ENCODE measurements at places on chromosomes 2 and 18. TPM values are rescaled to one million over a fixed set of nuclear protein-coding genes. Genes with fewer than 3 reads are reported as not detected.

DNA sequence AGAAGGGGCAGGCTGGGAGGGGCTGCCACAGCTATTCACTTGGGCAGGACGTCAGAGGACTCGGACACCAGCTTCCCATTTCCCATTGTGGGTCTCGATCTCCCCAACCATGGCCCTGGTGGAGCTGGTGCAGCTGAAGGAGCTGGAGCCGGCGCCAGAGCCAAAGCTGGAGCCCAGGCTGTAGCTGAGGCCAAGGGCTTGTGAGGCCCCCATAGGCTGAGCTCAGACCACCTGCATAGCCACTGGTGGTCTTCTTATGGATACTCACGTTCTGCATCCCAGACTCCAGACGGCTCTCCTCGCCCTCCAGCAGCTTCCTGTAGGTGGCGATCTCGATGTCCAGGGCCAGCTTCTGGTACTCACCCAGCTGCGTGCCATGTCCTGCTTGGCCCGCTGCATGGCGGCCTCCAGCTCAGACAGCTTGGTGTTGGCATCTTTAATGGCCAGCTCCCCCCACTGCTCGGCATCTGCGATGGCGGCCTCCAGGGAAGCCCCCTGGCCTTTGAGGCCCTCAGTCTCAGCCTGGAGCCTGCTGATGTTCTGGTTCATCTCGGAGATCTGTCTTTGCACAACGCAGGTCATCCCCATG lies 6.0 kb upstream of the CDK5R2 start:
- no peak for DNase-seq

- DNase-seq, result no peak
These were observed 677.0 kb upstream of the FANCL start for GRCh38 chr2:58918141-58918540.

DNA sequence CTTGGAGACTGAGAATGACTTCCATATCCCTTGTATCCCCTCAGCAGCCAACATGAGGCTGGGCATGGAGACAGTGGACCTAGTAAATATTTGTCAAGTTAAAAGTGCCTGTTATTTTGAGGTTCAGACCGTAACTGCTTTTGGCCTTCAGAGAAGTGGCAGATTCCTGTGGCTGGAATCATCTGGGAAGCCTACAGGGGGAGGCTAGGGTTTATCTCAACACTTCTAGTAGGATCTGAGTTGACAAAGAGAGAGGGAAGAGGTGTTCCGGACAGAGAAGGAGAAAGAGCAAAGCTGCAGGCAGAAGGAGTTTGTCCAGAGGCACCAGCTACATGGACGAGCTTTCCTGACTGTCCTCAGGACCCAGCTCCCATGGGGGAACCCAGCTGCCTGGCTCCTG lies 27.0 kb downstream of the SLC14A2 start:
- DNase-seq, result no peak

DNA sequence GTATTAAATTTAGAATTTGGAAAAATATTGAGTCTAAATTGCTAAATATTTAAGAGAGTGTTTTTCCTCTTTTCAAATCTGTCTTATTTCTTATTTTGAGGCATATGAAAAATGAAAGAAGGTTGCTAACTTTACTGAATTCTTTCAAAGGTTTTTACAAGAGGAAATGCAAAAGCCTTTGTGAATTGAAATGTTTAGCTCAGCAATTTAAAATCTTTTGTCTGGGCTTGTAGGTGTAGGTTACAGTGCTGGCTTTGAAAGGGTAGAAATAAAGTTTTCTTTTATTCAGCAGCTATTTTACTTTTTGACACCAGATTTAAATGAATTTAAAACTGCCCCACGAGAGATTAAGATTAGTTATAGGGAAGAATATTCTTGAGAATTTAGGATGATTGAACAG lies 192.0 kb downstream of the CDH7 start:
- no peak for DNase-seq

GRCh38 chr2:188623995-188624643 lies 332.4 kb downstream of the GULP1 start:
- DNase-seq, result peak; percentile 20

DNA sequence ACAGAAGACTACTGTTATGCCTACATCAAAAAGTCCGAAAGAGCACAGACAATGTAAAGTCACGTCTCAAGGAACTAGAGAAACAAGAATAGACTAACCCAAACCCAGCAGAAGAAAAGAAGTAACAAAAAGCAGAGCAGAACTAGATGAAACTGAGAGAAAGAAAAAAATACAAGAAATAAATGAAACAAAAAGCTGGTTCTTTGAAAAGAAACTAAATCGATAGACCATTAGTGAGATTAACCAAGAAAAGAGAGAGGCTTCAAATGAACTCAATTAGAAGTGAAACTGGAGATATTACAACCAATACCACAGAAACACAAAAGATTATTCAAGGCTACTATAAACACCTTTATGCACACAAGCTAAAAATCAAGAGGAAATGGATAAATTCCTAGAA lies 271.8 kb downstream of the MBD2 start:
- DNase-seq, result no peak

GRCh38 chr18:62723666-62724281 lies 8.4 kb downstream of the PHLPP1 start:
- no peak for DNase-seq

DNA sequence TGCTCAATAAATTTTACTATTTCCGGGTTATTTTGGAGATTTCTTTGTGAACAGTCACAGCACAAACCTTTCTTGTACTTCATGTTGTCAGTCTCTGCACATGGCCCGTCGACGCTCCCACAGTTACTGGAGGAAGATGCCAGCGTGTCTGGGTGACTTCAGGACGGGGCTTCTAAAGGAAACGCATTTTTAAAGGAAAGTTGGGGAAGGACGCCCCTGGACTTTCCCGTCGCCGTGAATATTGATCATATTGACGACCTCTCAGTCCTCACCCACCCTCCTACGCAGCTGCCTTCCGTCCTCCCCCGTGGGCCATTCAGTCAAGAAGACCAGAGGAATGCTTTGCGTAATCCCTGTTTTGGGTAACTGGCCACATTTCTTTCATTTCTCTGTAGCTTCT lies 71.1 kb upstream of the SNTG2 start:
- DNase-seq, result no peak

DNA sequence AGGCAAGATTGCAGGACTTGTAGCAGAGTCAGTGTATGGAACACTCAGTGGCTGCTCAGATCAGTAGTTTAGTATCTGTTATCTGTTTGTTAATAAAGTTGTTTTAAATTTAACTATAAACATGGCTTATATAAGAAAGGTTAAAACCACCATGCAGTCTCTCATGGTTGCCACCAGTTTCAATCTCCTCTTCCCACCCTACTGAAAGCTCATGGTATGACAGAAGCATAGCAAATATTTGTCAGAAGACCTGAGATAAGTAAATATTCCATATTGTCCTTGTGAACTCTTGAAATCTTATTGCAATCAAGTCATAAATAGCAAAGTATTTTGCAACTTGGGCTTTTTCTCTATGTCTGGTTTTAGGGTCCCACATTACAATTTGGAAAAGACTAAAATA lies 2.1 kb upstream of the COL5A2 start:
- no peak for DNase-seq

DNA sequence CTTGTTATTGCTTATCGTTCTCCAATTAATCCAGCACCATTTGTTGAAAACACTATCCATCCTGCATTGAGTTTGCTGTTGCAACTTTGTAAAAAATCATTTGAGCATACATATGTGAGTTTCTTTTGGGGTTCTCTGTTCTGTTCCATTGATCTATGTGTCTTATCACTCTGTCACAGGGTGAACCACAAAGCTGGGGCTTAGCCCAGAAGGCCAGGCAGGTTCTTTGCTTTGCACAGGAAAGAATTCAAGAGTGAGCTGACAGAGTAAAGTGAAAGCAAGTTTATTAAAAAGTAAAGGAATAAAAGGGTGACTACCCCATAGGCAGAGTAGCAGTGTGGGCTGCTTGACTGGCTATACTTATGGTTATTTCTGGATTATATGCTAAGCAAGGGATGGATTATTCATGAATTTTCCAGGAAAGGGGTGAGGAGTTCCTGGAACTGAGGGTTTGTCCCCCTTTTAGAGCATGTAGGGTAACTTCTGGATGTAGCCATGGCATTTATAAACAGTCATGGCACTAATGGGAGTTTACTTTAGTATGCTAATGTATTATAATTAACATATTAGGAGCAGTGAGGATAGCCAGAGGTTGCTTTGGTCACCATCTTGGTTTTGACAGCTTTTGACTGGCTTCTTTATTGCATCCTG lies 46.8 kb downstream of the RNF138 start:
- no peak for DNase-seq

GRCh38 chr2:71379086-71379485 lies 47.5 kb downstream of the ZNF638 start:
- DNase-seq, result no peak

DNA sequence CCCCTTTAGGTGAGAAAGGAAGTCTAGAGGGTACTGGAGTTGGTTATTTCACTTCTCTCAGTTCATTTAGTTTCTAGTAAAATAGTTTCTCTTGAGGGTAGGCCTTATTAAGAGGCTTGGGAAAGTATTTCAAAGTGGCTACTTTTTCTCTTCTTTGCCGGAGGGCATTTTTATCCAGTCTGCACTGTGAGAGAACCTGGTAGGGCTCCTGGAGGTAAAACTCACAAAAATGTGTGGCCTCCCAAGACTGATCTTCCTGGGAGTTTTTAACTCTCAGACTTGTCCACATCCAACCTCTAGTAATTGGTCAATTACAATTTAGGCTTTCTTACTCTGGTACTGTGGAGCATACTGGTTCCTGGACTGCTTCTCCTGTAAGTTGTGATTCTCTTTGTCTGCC lies 28.0 kb downstream of the EHBP1 start:
- no peak for DNase-seq

DNA sequence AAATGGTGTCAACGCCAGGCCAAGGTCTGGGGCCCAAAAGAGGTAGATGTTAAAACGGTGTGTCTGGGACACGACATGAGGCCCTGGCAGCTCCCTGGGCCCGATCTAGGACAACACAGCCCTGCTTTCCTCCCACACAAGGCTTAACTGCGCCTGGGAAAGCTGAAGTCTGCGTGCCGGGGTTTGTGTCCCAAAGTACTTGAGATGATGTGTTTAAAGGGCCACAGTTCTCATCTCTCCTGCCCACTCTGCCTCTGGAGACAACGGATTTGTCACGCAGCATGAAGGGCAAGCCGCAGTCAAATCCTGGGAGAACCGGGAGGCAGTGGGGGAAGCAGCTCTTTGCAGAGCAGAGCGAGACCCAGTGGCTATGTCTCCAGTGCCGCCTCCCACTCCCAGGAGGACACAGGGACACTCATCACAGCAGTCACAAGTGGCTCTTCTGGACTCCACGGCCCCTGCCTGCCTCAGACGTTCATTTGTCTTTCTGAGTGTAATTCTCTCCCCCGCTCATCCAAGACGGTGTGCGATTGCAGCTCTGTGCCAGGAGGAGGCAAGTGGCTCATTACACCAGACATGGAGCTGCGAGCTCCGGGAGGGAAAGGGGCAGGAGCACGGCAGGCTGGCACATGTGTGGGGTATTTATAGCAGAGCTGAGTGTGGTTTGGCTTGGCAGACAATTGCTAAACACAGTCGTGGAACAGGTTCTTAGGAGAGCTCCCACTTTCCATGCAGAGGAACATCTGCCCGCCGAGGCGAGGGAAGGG lies 57.7 kb upstream of the SEMA4C start:
- no peak for DNase-seq

DNA sequence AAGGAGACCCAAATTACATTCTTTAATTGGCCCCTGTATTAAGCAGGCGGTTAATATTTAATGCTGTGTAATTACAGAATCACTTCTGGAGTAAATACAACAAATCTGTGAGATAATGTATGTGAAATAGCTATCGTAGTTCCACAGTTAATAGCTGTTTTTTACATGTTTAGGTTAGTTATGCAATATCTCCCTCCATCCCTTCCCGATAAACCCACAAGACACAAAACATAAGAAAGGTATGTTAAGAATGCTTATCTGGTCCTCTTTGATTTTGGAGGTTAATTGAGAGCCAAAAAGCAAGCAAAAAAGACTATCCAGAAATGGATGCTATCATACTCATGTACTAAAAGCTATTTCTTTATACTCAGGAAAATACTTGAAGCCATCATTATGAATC lies 49.1 kb downstream of the ZNF638 start:
- no peak for DNase-seq

DNA sequence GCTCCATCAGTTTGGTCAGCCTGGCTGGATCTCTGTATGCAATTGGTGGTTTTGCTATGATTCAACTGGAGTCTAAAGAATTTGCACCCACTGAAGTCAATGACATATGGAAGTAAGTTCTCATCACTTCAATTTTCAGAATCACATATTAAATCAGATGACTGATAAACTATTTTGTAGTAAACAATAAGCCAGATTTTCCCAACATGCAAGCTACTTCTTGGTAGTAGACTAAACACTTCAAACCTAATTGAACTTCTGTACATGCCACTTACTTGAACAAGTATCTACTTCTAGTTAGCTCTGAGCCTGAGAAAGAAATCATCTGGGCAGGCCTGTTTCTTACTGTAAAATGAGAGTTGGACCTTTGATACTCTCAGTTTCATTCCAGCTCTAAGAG lies 11.4 kb downstream of the KLHL41 start:
- DNase-seq, result no peak

GRCh38 chr2:65349863-65350262 lies 82.5 kb downstream of the SPRED2 start:
- peak; percentile 59 for DNase-seq

GRCh38 chr18:13437796-13438506 lies 219.4 kb downstream of the LDLRAD4 start:
- DNase-seq, result no peak

DNA sequence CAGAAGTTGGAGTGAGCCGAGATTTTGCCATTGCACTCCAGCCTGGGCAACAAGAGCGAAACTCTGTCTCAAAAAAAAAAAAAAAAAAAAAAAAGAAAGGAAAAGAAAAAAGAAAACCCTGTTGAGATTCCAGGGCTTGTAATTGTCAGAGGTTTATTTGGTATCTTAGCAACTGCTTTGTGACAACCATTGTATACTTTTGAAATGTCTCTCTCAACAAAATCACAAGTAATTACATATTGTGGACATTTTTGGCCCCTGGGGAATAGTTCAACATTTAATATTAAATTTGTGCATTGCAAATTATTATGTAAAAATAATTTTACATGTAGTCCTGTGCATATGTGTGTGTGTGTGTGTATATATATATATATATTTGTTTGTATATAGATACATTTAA lies 270.8 kb downstream of the GALNT13 start:
- no peak for DNase-seq

DNA sequence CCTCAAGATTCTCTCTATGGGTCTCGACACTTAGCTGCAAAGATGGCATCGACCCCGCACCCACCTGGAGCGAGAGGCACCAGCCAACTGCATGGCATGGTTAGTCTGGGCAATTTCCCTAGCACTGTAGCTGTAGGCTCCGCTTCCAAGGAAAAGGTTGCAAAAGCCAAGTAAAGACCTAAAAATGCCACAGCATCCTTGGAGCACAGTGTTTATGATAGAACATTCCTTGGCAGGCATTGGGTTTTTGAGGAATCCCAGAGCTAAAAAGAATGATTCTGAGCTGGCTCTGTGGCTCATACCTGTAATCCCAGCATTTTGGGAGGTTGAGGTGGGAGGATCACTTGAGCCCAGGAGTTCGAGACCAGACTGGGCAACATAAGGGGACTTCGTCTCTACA lies 22.9 kb downstream of the QPCT start:
- DNase-seq, result no peak

GRCh38 chr2:114784890-114785583 lies 342.6 kb downstream of the DPP10 start:
- no peak for DNase-seq

The CD226 gene
- 3.4 TPM for polyA plus RNA-seq

The LYPD1 gene
- 94.3 TPM for polyA plus RNA-seq

The LYPD6 gene
- polyA plus RNA-seq, result 18.8 TPM

The TUBB8B gene
- polyA plus RNA-seq, result 0.96 TPM

The MARCHF4 gene
- polyA plus RNA-seq, result 0.08 TPM

The GPR39 gene
- polyA plus RNA-seq, result 3.3 TPM

The ESCO1 gene
- 28.7 TPM for polyA plus RNA-seq

The ASB1 gene
- polyA plus RNA-seq, result 33.5 TPM

The TEX44 gene
- not detected for polyA plus RNA-seq

The SGPP2 gene
- polyA plus RNA-seq, result 17.4 TPM

Measured in left kidney (tissue), 8 donors.